ENCODE measurements at places on chromosomes 4 and X. TPM values are rescaled to one million over a fixed set of nuclear protein-coding genes. Genes with fewer than 3 reads are reported as not detected.

The SOX3 gene
- not detected for polyA plus RNA-seq

The ANOS1 gene
- polyA plus RNA-seq, result not detected

The GATA1 gene
- not detected for polyA plus RNA-seq

The MAGEB17 gene
- polyA plus RNA-seq, result not detected

The CT45A10 gene
- not detected for polyA plus RNA-seq

The RNF128 gene
- polyA plus RNA-seq, result 0.16 TPM

The HERC3 gene
- 22.7 TPM for polyA plus RNA-seq

The TRIM61 gene
- not detected for polyA plus RNA-seq

The PPEF2 gene
- not detected for polyA plus RNA-seq

The TLR7 gene
- not detected for polyA plus RNA-seq

The IL21 gene
- polyA plus RNA-seq, result not detected

The TMSB15C gene
- 0.30 TPM for polyA plus RNA-seq

The FRMPD4 gene
- not detected for polyA plus RNA-seq

The ETDB gene
- not detected for polyA plus RNA-seq

The ARAF gene
- polyA plus RNA-seq, result 78.0 TPM

The SFRP2 gene
- 1.6 TPM for polyA plus RNA-seq

The CT55 gene
- polyA plus RNA-seq, result not detected

The KIF4A gene
- polyA plus RNA-seq, result 6.5 TPM

The MYOZ2 gene
- 0.59 TPM for polyA plus RNA-seq

The GASK1B gene
- polyA plus RNA-seq, result 5.3 TPM

The GLRB gene
- 7.6 TPM for polyA plus RNA-seq

The YIPF7 gene
- not detected for polyA plus RNA-seq

The WNK3 gene
- 0.29 TPM for polyA plus RNA-seq

The NSG1 gene
- polyA plus RNA-seq, result 0.31 TPM

The GAGE12J gene
- not detected for polyA plus RNA-seq

The GAGE12E gene
- not detected for polyA plus RNA-seq

The SHOX gene
- polyA plus RNA-seq, result not detected

The GAB3 gene
- polyA plus RNA-seq, result 1.0 TPM

The PI4K2B gene
- polyA plus RNA-seq, result 13.6 TPM
